ENCODE measurements at places on chromosomes 1 and 21.

GRCh38 chr1:180615493-180616290 lies 16.1 kb upstream of the XPR1 start:
- DNase-seq, result no peak

GRCh38 chr1:28761189-28761588 lies 24.4 kb downstream of the YTHDF2 start:
- DNase-seq, result no peak

GRCh38 chr1:33082575-33083108 lies 1.7 kb downstream of the AZIN2 start:
- DNase-seq, result no peak

DNA sequence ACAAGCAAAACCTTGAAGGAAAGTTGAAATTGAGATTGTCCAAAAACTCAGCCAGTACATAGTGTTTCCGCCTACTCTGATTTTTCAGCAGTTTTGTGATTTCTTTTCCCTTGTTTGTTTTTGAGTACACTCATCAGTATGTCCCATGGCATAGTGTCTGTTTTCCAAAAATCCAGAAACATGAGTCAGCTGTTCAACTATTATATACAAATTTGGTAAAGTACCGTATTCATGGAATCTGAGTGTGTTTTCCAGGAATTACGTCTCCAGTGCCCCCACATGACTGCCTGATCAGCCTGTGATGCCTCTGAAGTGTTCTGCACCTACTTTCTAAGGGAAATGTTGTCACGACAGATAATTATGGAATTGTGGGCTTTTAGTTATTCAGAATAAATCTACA lies 186.8 kb downstream of the LTN1 start:
- no peak for DNase-seq

GRCh38 chr1:23524716-23525401 lies 6.2 kb downstream of the E2F2 start:
- DNase-seq, result peak; percentile 21

GRCh38 chr1:180309338-180309737 lies 79.3 kb downstream of the LHX4 start:
- DNase-seq, result no peak

DNA sequence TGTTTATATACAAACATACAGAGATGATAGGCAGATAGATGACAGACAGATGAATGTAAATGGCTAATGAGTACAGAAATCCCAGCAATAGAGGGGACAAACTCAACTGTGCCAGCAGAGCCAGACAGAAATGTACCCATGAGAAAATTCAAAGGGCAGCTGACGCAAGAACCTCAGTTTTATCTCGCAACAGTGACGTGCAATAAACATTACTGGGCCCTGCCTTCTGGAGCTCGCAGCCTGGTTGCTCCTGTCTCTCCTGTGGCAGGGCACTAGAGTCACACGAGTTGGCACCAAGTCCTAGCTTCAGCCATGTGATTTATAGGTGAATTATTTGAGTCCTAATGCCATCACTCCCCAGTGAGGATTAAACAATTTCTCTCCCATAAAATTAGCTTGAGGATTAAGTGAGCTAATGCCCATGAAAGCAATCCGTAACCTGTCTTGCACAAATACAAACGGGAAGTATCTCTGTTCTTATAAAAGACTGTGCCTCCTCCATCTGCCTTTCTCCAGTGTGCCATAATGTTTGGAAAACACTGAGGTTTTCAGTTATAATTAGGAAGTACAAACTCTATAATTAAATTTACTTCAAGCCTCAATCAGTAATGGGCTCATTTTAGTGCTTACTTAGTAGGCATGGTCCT lies 50.7 kb downstream of the VAV3 start:
- no peak for DNase-seq

- DNase-seq, result no peak
Observed at GRCh38 chr1:244173769-244174168, 122.7 kb downstream of the ZBTB18 start.

DNA sequence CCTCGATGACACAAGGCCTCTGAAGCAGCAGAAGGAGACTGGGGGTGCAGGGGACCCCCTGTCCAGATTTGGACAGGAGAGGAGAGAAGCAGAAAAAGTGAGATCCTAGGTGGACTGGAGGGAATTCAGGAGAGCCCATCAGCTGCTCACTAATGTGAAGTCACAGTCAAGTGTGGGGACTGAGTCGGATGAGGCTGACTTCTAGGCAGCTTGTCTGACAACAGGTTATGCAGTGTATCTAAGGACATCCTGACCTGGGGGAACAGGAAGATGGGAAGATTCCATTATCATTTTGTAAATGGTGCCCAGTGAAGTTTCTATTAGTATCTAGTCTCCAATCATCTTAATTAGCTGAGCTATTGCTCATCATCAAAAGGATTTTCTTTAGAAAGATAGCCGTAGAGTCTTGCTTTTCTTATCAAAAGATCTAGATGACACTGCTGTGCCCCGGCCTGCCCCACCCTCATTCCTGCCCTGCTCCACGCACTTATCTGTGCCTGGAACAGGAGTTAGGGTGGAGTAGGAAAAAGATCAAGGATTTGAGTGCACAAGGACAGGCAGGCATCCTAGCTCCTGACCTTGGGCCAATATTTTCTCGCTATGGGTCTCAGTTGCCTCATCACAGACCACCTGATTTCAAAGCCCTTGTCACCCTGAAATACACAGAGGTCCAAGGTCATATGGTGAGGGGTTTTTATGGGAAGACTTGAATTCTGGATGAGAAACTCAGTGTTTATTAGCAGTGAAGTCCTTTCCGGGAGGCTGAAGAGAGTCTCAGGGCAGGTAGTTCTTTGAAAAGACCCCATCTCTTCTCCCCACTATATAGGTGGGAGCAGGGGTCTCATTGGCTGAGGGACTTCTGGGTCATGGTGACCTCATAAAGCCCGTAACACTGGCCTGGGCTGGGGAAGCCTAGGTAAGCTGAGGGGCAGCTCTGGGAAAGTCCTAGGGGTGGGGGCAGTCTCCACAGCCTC lies at the start of gene MROH7:
MROH7 (plus strand) TSS at position 924 of the 974 bp plus-strand sequence. CDS start 11,141 bp downstream, outside the sequence.
- DNase-seq, result no peak

DNA sequence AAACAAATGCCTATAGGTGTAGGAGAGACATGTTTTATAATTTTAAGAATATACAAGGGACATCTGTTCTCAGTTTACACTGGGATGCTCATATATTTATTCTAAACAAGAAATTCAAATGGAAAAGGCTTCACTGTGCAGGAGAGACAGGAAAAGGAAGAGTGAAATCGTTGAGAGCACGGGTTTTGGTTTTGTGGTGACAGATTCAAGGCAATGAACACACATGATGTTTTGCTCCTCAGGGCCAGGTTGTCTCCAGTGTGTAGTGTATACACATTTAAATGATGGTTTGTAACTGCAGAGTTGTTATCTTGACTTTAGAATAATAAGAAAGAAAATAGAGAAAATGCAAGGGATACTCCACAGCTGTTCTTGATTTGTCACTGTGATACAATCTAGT lies 73.7 kb downstream of the S1PR1 start:
- DNase-seq, result no peak

- DNase-seq, result no peak
Observed at GRCh38 chr1:1510912-1511532, 940 bp upstream of the ATAD3A start.

DNA sequence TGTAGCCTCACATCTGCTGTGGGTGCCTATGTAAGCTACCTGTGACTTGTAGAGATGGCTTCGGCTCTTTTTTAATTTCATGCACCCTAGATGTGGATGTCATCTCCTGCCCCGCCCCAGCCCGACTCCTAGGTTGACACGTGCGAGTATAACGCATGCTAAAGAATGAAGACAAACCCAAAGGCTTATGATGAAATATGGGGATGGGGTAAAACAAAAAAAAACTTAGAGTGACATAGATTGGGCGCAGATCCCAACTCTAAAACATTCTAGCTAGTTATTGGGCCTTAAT lies 613 bp upstream of the ERO1B start:
- no peak for DNase-seq

DNA sequence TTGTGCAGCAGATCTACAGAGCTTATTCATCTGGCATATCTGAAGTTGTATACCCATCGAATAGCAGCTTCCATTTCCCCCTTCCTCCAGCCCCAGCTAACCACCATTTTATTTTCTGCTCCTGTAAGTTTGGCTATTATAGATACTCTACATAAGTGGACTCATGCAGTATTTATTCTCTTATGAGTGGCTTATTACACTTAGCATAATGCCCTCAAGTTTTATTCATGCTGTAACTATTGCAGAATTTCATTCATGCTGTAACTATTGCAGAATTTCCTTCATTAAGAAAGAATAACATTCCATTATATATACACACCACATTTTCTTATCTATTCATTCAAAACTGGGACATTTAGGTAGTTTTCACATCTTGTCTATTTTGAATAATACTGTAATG lies 30.5 kb upstream of the IFI16 start:
- DNase-seq, result no peak

DNA sequence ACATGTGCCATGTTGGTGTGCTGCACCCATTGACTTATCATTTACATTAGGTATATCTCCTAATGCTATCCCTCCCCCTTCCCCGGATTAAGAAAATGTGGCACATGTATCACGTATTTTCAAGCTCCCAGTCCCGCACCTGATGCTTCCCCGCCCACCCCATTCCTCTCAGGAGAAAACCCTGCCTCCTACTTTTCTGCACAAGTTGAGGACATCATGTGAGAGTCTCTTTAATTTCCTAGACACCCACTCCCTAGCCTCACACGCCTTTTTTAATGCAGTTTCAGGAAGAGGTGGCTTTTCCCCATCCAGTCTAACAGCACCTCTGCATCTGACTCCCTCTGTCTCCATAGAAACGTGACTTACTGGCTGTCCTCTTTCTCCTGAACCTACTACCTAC lies 58.2 kb upstream of the GOLT1A start:
- DNase-seq, result no peak

DNA sequence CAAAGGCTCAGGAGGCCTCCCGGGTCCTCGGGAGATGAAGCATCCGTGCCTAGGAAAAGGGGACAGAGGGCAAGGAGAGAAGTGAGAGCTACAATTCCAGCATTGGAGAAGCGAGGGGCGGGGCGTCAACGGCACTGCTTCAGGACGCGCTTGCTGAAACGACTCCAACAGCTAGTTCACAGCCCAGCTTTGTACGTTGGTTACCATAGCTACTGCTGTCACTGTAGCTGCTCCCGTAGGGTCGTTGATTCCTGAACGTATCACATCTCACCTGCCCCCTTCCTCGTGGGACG lies 63.1 kb downstream of the TOR1AIP2 start:
- no peak for DNase-seq

- no peak for DNase-seq
Observed at GRCh38 chr1:104780470-104781078, 1030.9 kb downstream of the AMY1C start.

DNA sequence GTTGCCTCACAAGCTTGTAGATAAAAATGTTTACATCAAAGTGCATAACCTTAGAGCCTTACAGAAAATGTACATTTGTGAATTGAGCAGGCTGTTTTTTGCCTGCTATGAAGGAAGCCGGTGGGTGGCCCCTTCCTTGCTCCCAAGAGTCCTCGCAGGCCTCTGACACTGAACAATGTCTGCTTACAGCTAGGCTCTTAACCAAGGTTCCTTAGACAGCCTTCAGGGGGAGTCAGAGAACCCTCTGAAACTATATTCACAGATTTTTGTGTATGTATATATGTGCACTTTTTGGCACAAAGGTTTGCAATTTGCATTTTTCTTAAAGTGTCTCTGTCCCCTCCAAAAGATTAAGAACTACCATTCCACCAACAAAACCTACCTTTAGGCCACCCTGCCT lies 282.6 kb downstream of the BARHL2 start:
- DNase-seq, result no peak

GRCh38 chr21:34671891-34672290 lies 3.1 kb downstream of the CLIC6 start:
- DNase-seq, result no peak

GRCh38 chr1:159705251-159705903 lies 9.0 kb downstream of the CRP start:
- no peak for DNase-seq

- no peak for DNase-seq
Observed at GRCh38 chr1:200150721-200151120, 123.2 kb downstream of the NR5A2 start.

GRCh38 chr1:111496398-111496797 lies 7.0 kb downstream of the ADORA3 start:
- DNase-seq, result no peak

GRCh38 chr1:185284116-185284515 lies 32.9 kb downstream of the IVNS1ABP start:
- DNase-seq, result no peak

DNA sequence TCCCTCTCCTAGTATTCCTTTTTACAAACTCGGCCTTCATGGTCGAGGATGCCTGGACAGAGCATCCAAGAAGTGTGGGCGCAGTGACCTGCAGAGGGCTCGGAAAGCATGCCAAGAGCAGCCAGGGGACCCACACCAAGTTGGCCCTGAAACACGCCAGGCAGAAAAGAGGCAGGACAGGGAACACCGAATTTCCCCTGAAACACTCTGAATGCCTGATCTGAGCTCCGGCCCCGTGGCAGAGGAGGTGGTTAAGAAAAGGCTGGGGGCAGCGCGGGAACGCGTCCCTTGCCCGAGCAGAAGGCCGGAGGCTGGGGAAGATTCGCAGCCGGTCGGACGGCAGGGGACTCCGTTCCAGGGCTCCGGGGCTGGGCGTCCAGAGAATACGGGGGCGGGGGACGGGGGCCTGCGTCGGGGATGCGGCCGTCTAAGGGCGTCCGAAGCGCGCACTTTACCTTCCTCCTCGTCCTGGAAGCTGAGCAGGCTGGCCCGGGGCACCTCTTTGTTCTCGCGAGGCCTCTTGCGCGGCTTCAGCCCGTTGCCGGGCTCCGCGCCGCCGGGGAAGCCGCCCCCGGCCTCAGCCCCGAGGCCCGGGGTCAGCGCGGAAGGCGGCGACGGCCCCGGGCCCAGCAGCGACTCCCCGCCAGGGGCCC lies 558 bp downstream of the PAXBP1 start:
- DNase-seq, result peak; percentile 40

GRCh38 chr1:12400027-12400693 lies 170.3 kb downstream of the VPS13D start:
- DNase-seq, result no peak

DNA sequence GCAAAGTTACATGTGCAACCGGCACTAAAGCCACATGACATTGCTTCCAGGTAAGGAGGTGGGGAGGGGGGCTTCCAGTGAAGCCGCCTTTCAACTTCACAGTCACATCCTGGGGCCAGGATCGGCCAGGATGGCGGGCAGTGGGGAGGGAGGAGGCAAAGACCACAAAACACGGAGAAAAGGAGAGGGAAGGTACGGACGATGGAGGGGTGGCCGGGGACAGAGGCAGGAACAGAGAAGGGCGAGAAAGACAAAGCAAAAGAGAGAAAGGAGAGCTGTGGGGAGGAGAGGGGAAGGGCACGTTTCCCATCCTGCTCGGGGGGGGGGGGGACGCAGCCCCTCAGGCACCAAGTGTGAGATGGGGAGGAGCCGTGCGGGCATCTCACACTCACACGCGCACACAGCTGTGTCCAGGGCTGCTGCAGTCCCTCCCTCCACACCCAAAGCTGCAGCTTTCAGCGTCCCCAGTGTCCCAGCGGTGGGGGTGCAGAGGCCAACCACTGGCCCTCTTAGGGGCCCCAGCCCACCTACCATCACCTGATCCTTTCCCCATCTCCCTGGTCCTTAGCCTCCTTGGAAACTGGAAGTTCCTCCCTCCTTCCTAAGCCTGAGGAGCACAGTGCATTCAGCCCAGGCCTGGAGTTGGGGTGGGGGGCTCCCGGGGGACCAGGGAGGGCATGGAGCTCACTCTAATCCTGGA lies 2.4 kb downstream of the SH2D5 start:
- no peak for DNase-seq

GRCh38 chr1:181152892-181153633 lies 64.6 kb downstream of the IER5 start:
- DNase-seq, result no peak

Measured in T-helper 9 cell (primary cell).